ENCODE measurements at places on chromosomes 1 and 21.
A peak's percentile ranks its signal among the peaks of the same experiment; 100 is the strongest.

GRCh38 chr1:29134695-29135028 is 11.0 kb upstream of the TMEM200B start:
- DNase-seq = no peak

DNA sequence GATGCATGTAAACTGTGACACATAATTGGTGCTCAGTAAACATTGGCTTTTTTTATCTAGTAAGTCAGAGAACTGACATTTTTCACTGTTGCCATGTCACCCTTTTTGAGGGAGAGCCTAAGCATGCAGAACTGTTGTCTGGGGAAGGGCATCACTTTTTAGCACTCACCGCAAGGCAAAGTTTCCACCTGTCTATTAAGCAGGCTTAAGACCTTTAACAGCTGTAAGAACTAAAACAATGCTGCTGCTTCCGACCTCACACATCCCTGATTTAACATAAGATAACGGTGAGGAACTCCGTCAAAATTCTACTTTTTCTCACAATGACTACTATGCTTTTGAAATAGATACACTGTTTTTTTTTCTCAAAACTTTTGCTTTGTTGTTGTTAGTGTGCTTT is 554.8 kb downstream of the NUF2 start:
- no peak for DNase-seq

- no peak for DNase-seq
These were observed 97.0 kb downstream of the OBSCN start for GRCh38 chr1:228304766-228305395.

- DNase-seq = no peak
These were observed 611 bp upstream of the PIK3C2B start for GRCh38 chr1:204495078-204495753.

GRCh38 chr1:33275195-33275594 is 18.9 kb downstream of the ZNF362 start:
- no peak for DNase-seq

DNA sequence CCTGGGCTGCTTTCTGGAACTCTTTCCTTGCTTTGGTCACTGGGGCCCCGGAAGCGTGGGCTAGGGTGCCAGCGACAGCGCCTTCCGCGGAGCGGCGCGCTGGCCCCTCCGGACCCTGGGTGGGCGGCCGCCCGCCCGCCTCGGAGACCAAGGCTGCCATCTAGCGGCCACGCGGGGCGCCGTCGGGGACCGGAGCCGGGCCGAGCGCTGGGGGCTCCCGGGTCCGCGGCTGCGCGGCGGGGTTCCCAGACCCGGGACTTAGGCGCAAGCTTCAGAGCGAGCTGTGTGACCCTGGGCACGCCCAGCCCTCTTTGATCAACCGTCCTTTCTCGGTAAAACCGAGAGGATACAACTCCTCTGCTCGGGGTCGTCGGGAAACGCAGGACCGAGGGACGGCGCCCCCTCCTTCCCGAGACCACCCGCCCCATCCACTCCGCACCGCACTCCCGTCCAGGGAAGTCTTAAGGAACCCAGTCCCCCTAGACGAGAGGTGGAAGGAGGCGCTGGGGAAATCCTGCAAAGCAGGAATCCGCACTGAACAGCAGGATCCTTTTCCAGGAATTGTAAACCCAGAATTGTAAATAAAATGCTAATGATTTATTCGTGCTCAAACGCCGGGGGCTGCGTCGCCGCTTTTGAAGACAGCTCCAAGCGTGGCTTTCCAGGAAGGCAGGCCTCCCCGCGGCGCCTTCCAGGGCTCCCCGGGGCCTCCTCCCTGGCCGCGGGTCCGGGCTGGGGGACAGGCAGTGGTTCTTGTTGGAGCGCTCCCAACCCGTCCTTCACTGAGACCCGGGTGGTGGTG is 41.2 kb downstream of the RRAGC start:
- DNase-seq = peak; percentile 77

DNA sequence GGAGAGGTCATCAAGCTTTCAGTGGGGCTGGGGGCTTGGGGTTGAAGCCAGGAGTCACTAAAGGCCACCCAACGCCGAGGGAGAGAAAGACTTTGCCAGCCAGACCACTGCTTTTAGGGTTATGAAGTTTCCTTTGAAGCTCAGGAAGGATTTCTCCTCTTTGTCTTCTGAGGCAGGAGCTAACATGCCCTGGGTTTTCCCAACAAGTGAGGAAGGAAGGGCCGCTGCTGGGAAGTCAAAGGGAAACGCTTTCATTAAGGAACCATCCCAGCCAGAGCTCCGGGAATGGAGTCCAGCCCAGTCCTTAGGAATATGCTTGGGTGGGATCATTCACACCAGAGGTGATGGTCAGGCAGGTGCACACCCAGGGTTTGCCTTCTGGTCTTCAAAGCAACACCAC is 436.9 kb downstream of the PRDM2 start:
- DNase-seq = no peak

- no peak for DNase-seq
These were observed 48.1 kb downstream of the SPATA46 start for GRCh38 chr1:162328512-162328911.

DNA sequence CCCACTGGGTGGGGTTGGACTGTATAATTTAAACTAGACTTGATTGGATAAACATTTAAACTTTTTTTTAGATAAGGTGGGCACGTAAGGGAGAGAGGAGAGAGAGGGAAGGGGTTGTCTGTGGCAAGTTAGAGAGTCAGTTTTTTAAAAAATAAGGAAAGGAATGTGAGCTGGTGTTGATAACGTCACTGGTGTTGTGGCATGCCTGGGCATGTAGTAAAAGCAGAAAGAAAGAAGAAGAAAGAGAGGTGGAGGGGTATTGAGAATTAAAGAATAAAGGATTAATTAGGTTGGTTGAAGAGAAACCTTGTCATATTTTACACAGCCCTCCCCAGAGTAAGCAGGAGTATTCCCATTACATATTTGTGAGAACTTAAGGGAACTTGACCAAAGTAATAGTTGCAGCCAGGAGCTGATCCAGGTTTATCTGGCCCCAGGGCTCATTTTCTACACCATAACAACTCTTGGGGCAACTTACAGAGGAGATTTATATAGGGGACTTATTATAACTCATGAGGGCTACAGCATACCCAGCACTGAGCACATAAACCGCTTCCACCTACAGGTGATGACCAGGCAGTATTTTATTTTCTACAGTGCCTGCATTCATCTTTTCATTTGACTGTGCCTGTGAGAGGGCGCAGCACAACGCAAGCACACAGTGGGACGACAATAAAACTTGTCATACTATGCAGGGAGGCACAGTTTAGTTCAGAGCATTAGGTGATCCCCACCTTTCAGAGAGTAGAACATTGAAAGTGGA is 70.2 kb downstream of the CCDC30 start:
- DNase-seq = no peak

- no peak for DNase-seq
These were observed 687.1 kb upstream of the NEGR1 start for GRCh38 chr1:72969461-72969860.

DNA sequence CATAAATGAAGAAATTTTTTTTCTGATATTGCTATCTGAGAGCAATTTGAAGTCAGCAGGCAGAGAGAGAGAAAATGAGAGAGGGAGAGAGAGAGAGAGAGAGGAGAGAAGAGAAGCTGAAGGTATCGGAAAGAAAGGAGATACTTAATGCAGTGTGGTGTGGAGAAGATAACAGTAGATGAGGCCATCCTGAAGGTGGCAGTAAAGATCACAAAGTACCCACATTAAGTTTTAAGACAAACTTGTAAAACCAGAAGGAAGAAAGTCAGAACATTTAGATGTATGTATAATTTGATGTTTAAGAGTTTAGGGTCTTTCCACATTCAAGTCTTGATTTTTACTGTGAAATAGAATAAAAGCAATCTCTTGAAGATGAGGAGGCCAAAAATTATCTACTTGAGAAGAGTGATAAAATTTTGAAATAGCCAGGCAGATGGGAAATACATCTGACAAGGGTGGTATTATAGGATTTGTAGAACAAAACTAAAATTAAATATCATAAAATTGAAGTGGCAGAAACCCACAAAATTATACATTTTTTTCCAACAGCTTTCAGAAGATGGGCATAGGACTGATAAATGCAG is 1753.4 kb downstream of the MRPL39 start:
- DNase-seq = no peak

DNA sequence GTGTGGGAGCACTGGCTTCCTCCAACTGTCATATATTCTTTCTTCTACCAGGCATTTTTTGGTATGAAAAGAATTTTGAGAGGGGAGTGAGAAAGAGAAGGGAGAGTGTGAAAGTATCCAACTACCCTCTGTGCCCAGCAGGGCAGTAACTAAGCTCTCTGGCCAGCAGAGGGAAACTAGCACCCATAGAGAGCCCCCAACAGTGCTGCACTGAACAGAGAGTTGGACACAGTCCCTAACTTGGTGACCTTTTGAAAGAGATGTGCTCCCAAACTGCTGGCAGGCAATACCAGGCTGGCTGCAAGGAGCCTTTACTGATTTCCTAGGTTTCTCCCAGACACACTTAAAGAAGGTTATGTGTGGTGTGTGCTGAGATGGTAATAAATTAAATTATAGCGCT is 118.8 kb upstream of the PBX1 start:
- no peak for DNase-seq

All from stimulated activated CD8-positive, alpha-beta memory T cell treated with anti-CD3 and anti-CD28 coated beads, Interleukin-4, amount 100 ng/mL, for 48 hours (primary cell).